Activated T-helper 1 cell treated with anti-CD3 and anti-CD28 coated beads, Interleukin-12 subunit alpha, Interleukin-12 subunit beta, Interleukin-2, Interleukin-4 antibody, amounts not matched to agents 30 ng/mL and 10 ng/mL and 1 ng/mL, durations not matched to agents 14 hours and 24 hours and 36 hours (primary cell): ENCODE measurements at places on chromosomes 6 and 20. TPM values are rescaled to one million over a fixed set of nuclear protein-coding genes. Genes with fewer than 3 reads are reported as not detected.

DNA sequence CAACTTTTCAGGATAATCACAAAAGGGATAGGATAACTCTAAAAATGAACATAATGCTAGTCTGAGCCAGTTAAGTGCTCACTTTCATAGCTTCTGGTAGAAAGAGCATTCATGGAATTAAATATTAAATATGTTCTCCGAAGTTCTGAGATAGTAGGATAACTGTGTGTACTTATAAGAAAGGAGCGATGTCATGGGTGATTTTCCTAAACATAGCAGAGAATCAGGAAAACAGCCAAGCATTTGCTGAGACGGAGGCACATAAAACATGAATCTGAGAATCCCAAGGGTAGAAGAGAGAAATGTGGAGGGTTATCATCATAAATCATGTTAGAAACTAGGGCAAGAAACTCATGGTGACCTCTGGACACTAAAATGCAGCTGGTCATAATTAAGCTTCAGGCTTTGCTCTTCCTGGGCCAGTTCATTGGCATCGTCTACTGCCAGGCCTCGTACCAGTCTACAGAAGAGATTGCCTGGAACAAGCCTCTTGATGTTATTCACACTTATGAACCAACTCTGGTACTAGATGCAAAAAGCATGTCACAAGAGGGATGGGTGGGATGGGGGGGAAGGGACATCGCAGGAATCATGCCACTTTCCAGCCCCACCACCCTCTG, 436.6 kb downstream of the PRKN start:
- DNase-seq = no peak

RBPJL gene
- total RNA-seq = 0.18 TPM in 1 of 2 replicates, not detected in the other

IP6K3 gene
- not detected in 2 replicates for total RNA-seq

FRMD1 gene
- not detected in 2 replicates for total RNA-seq

DNA sequence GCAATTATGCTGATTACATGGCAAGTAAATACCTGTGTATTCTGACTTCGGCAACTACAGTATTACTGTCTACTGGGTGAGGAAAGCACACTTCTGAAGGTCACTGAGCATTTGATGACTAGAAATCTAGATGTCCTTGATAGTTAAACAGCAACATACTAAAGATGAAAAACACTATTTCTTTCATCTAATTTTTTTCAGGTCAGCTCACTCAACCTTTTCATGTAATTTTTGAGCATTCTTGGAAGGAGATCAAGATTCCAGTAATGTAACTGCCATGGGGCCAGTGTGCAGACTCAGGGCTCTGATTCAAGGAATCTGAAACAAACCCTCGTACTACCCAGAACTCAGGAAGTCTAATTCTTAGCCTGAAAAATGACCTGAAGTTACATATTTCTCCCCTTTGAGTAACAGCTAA, 222.6 kb upstream of the TAB2 start:
- no peak for DNase-seq

DNA sequence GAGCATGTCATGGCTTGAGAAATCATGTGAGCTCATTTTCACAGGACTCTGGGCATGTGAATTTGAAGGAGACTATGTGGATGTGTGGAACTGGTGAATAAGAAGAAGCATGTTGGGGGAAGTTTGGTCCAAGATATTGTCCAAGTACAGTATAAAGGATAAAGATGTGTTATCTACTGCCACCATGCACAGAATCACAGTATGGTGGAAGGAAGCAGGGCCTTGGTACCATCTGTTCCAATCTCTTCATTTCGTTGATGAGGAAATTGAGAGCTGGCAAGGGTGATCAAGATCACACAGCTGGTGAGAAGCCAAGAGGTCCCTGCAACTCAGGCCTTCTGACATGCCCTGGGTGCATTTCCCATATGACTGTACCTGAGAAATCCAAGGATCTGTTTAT, 31.5 kb upstream of the RIPOR2 start:
- no peak for DNase-seq

IL17F gene
- total RNA-seq = 0.27 TPM in 1 of 2 replicates, not detected in the other
